ENCODE measurements at places on chromosomes 3 and 15. TPM values are rescaled to one million over a fixed set of nuclear protein-coding genes. Genes with fewer than 3 reads are reported as not detected.

- peak; percentile 77 for DNase-seq
Measured at GRCh38 chr3:46923559-46924350, 46.2 kb downstream of the PTH1R start.

DNA sequence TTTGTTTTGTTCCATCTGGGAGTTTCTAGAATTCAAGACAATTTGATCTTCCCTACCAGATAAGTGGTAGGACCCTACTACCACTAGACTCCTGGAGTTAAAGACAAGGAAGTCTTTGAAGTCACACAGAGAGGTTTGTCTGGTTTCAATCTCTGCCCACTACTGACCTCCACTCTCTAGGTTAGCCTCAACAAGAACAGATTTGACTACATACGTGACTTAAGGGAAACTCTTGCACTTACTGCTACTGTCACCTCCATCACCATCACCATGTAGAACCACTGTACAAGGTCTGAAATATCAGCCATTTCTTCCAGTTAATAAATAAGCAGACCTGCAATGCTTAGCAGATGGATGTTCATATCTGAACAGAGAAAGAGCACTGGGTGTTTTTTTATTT lies 148.3 kb upstream of the ARHGEF26 start:
- no peak for DNase-seq

DNA sequence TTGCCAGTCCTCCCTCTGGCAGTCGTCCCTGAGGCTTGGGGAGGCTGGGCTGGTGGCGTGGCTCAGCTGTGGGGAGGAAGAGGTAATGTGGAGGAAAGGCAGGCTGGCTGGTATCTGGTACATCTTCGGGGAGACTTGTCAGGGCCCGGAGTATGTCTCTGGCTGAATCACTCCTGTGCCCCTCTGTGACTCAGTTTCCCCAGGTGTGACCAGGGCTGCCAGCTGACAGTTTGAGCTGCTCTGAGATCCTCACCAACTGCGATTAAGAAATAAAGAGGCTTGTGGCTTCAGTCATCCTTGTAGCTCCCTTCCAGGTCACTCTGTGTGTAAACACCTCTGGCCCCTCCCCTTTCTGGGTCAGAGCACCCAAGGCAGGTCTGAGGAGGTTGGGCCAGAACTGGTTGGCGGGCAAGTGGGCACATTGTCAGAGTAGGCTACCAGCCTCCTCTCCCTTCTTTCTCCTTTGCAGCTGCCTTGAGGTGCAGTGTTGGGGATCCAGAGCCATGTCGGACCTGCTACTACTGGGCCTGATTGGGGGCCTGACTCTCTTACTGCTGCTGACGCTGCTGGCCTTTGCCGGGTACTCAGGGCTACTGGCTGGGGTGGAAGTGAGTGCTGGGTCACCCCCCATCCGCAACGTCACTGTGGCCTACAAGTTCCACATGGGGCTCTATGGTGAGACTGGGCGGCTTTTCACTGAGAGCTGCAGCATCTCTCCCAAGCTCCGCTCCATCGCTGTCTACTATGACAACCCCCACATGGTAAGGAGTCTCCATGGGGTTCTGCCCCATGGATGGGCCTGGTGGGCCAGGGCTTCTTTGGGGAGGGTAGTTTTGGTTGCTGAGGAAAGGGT lies 3.0 kb downstream of the TEX264 start:
- DNase-seq = no peak

- DNase-seq = no peak
Measured at GRCh38 chr3:74075241-74075640, 450.5 kb upstream of the PDZRN3 start.

STAB1 gene
- 10.4 TPM for total RNA-seq
